ENCODE measurements at places on chromosomes 3 and 15. TPM values are rescaled to one million over a fixed set of nuclear protein-coding genes. Genes with fewer than 3 reads are reported as not detected.

Gene CRABP1
- total RNA-seq: not detected

DNA sequence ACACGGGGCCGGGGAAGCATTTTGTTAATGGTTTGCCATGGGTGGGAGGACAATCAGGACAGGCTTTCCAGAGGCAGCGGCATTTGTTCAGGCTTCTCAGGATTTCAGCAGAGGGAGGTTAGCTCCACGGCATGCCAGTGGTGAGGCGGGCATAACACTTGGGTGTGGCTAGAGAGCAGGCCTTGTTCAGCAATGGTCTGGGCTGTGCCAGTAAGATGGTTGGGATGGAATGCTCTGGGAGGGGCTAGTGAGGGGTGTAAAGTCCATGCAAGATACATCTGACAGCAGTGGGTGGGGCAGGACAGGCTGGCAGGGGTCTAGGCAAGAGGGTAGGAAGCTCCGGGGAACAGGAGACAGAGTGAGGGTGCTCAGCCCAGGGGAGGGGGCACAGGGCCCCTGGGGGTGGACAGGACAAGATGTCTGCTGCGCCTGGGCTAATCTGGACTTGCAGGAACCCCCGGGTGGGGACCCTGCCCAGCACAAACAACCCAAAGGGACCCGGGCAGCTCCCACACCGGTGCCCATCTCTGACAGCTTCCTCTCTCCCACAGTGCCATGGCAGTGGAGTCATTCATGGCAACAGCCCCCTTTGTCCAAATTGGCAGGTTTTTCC, 8.4 kb downstream of the TMEM43 start:
- H3K27ac ChIP-seq: no peak overlapping the region
- no peak for DNase-seq
- H3K4me1 ChIP-seq: peaks cover 3% of the 10 kb centered on the region
- no peaks in the 10 kb centered on the region for H3K27me3 ChIP-seq
- no peak overlapping the region for H3K4me3 ChIP-seq
- H3K36me3 ChIP-seq: peaks cover 99% of the 10 kb centered on the region

GRCh38 chr3:179438841-179439240, 12.4 kb downstream of the GNB4 start:
- H3K36me3 ChIP-seq: no peaks in the 10 kb centered on the region
- no peak for DNase-seq
- H3K4me1 ChIP-seq: peaks cover 44% of the 10 kb centered on the region
- no peaks in the 10 kb centered on the region for H3K27me3 ChIP-seq
- H3K4me3 ChIP-seq: no peak overlapping the region

GRCh38 chr3:170585937-170586310, at the start of gene SLC7A14:
Gene SLC7A14 (minus strand): TSS chr3:170586075. CDS start chr3:170526936, 59,139 bp downstream.
- H3K4me3 ChIP-seq: peak within 1 kb of the TSS; percentile 14
- H3K27ac ChIP-seq: no peak within 1 kb of the TSS
- peaks cover 35% of the 10 kb centered on the region for H3K27me3 ChIP-seq
- peaks cover 8% of the 10 kb centered on the region for H3K4me1 ChIP-seq

DNA sequence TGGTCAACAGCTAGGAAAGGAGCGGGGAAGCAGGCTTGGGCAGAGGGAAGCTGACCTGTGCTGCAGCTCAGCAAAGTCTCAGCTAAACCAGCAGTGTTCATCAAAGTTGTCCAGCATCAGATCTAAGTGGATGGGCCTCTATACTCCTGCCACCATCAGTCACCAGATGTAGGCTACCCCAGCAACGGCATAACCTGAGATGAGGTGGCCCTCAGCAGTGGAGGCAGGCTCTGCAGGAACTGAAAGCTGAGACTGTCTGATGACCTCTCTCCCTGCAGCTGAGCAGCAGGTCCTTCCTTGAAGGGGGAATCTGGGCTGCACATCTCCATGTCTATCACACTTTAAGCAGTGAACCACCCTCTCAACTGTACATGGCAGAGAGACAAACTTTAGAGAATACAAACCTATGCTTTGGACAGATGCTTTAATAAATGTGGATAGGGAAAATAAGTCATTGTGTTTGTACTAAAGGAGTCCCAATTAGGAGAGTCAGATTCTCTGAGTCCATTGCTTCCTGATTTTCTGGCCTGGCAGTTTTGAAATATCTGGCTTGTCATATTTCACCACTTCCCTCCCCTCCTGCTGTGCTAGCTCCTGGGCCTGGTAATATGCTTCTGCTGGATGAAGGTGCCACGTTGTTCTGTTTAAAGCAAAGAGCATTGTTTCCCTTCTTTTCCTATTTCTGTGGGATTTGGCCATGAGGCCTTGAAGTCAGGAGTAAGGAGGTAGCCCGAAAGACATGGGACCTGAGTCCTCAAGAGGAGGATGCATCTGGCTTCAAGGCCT, 11.1 kb upstream of the PSTPIP1 start:
- H3K27me3 ChIP-seq: no peaks in the 10 kb centered on the region

DNA sequence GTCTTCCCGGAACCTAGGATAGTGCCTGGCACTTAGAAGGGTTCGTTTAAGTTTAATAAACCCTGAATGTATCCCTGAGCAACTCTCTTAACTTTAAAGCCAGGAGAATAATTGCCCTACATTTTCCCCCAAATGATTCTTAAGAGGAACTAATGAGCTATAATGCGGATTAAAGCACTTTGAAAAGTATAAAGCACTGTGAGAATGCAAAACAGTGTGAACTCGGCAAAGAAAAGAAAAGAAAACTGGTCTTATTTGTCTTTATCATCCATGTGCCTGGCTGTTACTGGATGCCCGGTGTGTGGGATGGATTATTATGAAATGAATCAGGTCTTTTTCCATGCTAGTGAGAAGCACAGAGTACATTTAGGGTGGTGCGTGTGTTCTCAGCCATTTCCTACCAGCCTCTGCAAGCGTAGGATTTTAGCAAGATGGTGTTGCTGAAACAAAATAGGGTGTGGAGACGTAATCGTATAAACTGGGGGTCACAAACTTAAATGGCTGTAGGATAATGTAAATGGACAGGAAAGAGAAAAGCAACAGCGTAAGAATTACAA, 983 bp downstream of the KBTBD12 start:
- DNase-seq: no peak
- H3K4me1 ChIP-seq: peaks cover 25% of the 10 kb centered on the region
- no peaks in the 10 kb centered on the region for H3K36me3 ChIP-seq
- peaks cover 6% of the 10 kb centered on the region for H3K27me3 ChIP-seq
- peak overlapping the region; percentile 60 for H3K4me3 ChIP-seq

DNA sequence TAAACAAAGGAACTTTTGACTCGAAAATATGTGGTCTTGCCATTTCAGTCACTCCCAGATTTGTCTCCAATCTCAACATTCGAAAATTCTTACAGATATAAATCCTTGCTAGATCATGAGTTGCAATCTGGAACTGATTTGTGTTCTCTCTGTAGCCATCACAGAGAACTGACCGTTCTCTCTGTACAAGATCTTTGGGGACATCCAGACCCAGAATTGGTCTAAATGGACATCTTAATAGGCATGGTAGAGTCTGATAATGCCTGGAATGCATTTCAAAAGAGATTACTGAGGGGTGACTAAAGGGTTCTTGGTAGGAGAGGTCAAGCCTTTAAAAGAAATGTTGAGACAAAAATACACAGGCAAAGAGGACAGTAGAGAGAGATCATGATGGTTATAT, 7.2 kb upstream of the MEF2A start:
- H3K4me1 ChIP-seq: peaks cover 2% of the 10 kb centered on the region
- H3K27me3 ChIP-seq: no peaks in the 10 kb centered on the region
- H3K27ac ChIP-seq: no peak overlapping the region
- H3K4me3 ChIP-seq: no peak overlapping the region
- DNase-seq: no peak

Gene GOLGA6A
- not detected for total RNA-seq

DNA sequence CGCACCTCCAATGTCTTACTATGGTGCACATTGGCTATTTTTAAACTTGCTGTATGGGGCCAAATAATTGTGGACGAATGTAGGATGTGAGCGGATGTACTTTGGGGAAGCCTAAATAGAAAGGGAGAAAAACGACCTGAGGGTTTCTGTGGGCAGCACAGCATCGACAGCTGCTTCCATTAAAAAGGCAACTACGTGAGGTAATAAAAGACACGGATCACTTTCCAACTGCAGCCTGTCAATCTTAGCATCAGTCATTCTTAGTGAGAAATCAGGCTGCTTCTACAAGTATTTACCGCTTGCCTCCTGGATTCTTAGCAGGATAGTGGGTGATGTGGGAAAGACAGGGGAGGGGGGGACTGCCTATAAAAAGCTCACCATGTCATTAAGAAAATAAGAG, 186.7 kb upstream of the SLC2A2 start:
- no peaks in the 10 kb centered on the region for H3K4me1 ChIP-seq
- H3K36me3 ChIP-seq: peaks cover 4% of the 10 kb centered on the region

Gene DGKG
- total RNA-seq: 5.7 TPM

- H3K27me3 ChIP-seq: no peaks in the 10 kb centered on the region
- H3K27ac ChIP-seq: no peak overlapping the region
- DNase-seq: no peak
- no peaks in the 10 kb centered on the region for H3K36me3 ChIP-seq
- no peak overlapping the region for H3K4me3 ChIP-seq
- no peaks in the 10 kb centered on the region for H3K4me1 ChIP-seq
These were observed 935.9 kb downstream of the EPHA3 start for GRCh38 chr3:90043287-90043686.

- peak overlapping the region; percentile 82 for H3K4me3 ChIP-seq
- H3K27me3 ChIP-seq: no peaks in the 10 kb centered on the region
- DNase-seq: no peak
- peaks cover 11% of the 10 kb centered on the region for H3K4me1 ChIP-seq
- H3K36me3 ChIP-seq: no peaks in the 10 kb centered on the region
These were observed 4.6 kb downstream of the P2RY1 start for GRCh38 chr3:152839511-152839910.

GRCh38 chr15:60635507-60636352, 156.8 kb upstream of the ICE2 start:
- H3K36me3 ChIP-seq: no peaks in the 10 kb centered on the region
- no peak overlapping the region for H3K27ac ChIP-seq
- H3K4me1 ChIP-seq: peaks cover 5% of the 10 kb centered on the region
- no peaks in the 10 kb centered on the region for H3K27me3 ChIP-seq
- no peak overlapping the region for H3K4me3 ChIP-seq
- no peak for DNase-seq

Gene ITIH1
- not detected for total RNA-seq

Gene NEK11
- total RNA-seq: 10.2 TPM

- H3K27ac ChIP-seq: no peak overlapping the region
- DNase-seq: no peak
- no peaks in the 10 kb centered on the region for H3K27me3 ChIP-seq
- no peaks in the 10 kb centered on the region for H3K4me1 ChIP-seq
- no peak overlapping the region for H3K4me3 ChIP-seq
These were observed 663.7 kb downstream of the AGBL1 start for GRCh38 chr15:86743283-86743903.

Gene MED12L
- 0.44 TPM for total RNA-seq

DNA sequence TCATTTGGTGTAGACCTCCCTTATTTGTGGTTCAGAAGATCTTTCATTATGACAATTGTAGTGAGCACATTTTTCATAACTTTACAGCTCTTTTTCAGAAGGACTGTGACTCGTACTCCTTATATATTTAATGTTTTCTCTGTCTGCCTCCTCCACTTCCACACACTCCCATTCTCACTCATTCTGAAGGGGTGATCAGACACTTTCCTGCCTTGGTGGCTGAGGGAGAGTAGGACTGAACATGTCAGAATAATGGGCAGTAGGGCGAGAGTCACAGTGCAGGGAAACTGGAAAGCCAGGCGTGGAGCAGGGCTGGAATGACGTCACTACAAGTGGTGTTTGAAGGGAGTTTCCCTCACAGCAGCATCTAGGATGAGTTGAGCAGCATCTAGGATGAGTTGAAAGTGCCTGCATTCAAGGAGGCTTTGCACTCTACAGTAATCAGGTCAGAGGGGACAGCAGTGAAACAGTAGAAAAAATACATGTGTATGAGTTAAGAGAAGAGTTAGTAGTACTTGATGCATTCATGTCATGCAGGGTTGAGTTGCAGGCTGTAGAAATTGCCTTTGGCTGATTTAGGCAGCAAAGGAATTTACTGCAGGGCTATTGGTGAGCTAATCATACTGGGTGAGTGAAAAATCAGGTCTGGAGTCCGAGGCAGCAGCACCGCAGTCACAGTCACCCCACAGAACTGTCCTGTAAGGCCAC, 36.3 kb upstream of the FBXL22 start:
- no peaks in the 10 kb centered on the region for H3K4me1 ChIP-seq
- H3K4me3 ChIP-seq: no peak overlapping the region
- no peak overlapping the region for H3K27ac ChIP-seq
- DNase-seq: no peak
- H3K27me3 ChIP-seq: no peaks in the 10 kb centered on the region

- no peaks in the 10 kb centered on the region for H3K36me3 ChIP-seq
- no peaks in the 10 kb centered on the region for H3K4me1 ChIP-seq
These were observed at the start of gene CD86 for GRCh38 chr3:122055215-122055614. Gene CD86 (plus strand): TSS chr3:122055362. CDS start chr3:122055490, 128 bp downstream.

DNA sequence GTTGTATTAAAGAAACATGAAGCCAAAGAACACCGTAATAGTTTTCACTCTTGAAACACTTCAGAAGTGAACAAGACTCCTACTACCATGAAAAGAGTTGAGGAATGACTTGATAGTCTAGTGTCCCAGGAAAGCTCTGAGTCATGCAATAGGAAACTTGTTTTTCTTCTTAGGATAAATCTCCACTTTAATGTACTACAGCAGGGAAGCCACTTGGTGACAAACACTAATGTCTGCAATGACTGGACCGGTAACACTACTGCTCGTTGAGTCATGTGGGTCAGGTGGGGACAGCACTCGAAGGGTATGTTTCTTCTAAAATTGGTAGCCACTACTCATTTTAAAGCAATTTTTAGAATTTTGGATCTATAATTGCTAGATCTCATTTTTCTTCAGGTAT, 291.7 kb upstream of the CNTN3 start:
- no peak for DNase-seq
- no peak overlapping the region for H3K4me3 ChIP-seq
- H3K36me3 ChIP-seq: no peaks in the 10 kb centered on the region
- no peaks in the 10 kb centered on the region for H3K4me1 ChIP-seq
- no peaks in the 10 kb centered on the region for H3K27me3 ChIP-seq
- no peak overlapping the region for H3K27ac ChIP-seq

GRCh38 chr3:105473521-105474223, 107.0 kb downstream of the ALCAM start:
- no peak overlapping the region for H3K4me3 ChIP-seq
- no peaks in the 10 kb centered on the region for H3K36me3 ChIP-seq
- H3K4me1 ChIP-seq: no peaks in the 10 kb centered on the region
- DNase-seq: no peak
- no peak overlapping the region for H3K27ac ChIP-seq

DNA sequence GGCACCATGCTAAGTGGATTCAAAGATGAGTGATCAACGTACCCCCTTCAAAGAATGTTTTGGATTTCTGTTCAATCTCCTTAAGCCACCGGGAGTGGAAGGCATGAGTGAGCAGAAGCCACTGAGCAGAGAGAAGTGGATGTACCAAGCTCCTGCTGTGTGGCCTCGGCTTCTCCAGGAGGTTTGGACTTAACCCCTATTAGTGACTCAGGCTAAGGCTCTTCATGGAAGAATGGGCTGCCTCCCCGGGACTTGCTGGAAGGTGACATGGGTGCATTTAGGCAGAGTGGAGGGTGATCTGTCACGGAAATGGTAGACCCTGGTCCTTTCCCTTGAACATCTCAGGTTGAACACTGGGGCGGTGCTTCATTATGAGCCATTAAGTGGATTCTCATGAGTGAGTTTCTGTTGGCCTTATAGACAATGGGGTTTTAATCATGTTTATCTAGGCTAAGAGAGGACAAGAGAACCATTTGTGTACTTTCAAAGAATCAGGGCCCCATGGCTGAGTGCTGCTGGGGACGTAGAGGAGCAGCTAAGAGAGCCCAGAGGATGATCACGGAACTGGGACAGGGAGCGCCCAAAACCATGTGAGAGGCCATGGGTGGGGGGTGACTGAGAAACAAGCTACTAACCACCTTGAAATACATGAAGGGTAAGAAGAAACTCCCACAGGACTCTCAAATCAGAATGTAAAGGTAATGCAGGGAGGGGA, 62.2 kb downstream of the HES1 start:
- no peak overlapping the region for H3K4me3 ChIP-seq
- H3K4me1 ChIP-seq: peaks cover 6% of the 10 kb centered on the region
- H3K27me3 ChIP-seq: peaks cover under 1% of the 10 kb centered on the region
- no peak overlapping the region for H3K27ac ChIP-seq
- no peak for DNase-seq
